Activated CD4-positive, alpha-beta T cell treated with anti-CD3 and anti-CD28 coated beads, Interleukin-2, amount 10 ng/mL, durations not matched to agents 7 days and 5 days (primary cell): ENCODE measurements at places on chromosomes 13 and 19. TPM values are rescaled to one million over a fixed set of nuclear protein-coding genes. Genes with fewer than 3 reads are reported as not detected.
A peak's percentile ranks its signal among the peaks of the same experiment; 100 is the strongest.

DNA sequence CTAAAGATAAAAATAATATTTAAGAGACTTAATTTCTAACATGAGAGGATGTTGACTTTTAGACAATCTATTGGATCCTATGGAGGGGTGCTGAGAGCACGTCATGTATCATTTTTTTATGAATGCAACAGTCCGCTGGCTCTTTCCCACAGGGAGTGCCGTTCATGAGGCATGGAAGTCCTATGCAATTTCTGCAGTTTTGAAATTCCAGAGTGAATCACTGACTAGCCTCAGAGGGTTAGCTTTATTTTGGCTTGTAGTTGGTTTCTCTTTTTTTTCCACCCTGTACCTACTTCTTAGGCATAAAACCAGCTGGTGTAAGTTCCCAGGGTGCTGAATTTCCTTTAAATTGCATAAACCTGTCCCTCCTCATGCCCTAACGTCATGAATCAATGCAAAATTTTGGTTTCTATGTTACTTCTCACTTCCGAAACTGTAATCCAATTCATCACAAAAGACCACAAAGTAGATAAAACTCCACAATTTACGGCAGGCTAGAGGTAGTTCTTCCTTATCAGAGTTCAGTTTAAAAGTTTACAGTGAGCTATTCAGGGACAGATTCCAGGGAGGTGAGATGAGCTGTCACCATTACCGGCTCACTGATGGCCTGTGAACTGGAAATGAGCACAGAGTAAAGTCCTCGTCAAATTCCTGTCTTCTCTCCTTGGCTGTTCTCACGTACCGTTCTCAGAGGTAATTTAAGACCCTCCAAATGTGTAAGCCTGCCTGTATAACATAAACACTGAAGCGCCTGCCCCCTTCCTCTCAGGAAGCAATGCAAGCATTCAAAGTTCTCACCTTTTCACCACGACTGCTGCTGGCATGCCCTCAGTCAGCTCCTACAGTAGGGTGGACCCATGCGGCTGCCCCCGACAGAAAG lies 216.6 kb upstream of the SLC10A2 start:
- H3K4me1 ChIP-seq: no peaks in the 10 kb centered on the region
- peaks cover 4% of the 10 kb centered on the region for H3K27me3 ChIP-seq
- no peak overlapping the region for H3K4me3 ChIP-seq
- no peaks in the 10 kb centered on the region for H3K36me3 ChIP-seq
- H3K27ac ChIP-seq: no peak overlapping the region
- no peak for DNase-seq

Gene FFAR2
- not detected for total RNA-seq

GRCh38 chr13:42539670-42540069 lies 34.3 kb upstream of the TNFSF11 start:
- no peak overlapping the region for H3K4me3 ChIP-seq
- no peaks in the 10 kb centered on the region for H3K27me3 ChIP-seq
- no peaks in the 10 kb centered on the region for H3K36me3 ChIP-seq
- no peaks in the 10 kb centered on the region for H3K4me1 ChIP-seq
- no peak overlapping the region for H3K27ac ChIP-seq
- no peak for DNase-seq

GRCh38 chr13:87671753-87672605 lies 808 bp downstream of the SLITRK5 start:
- no peaks in the 10 kb centered on the region for H3K36me3 ChIP-seq
- peak overlapping the region; percentile 55 for H3K4me3 ChIP-seq
- no peak overlapping the region for H3K27ac ChIP-seq
- no peak for DNase-seq

- H3K4me1 ChIP-seq: no peaks in the 10 kb centered on the region
- H3K27me3 ChIP-seq: no peaks in the 10 kb centered on the region
- H3K36me3 ChIP-seq: no peaks in the 10 kb centered on the region
Measured at GRCh38 chr13:107459430-107459829, 755.9 kb downstream of the LIG4 start.

- no peaks in the 10 kb centered on the region for H3K27me3 ChIP-seq
- no peak overlapping the region for H3K4me3 ChIP-seq
- peaks cover 49% of the 10 kb centered on the region for H3K36me3 ChIP-seq
Measured at GRCh38 chr19:55390461-55390880, 4.7 kb downstream of the RPL28 start.

DNA sequence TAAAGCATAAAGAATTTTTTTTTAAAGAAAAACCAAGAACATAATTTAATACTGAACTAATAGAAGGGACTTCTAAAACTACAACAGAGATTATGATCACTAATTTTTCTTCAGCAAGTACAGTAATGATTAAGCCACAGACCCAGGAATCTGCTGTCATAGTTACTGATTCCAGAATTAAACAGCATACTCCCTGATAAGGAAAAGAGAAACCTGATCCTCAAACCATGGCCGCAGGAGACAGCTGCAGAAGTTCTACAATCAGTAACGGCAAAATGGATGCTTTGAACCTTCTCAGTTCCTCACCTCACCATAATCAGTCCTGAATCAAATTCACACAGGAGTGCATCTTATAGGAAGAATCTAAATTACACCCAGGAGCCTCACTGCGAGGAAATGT lies 939.0 kb upstream of the SLITRK1 start:
- H3K4me1 ChIP-seq: no peaks in the 10 kb centered on the region
- no peak overlapping the region for H3K4me3 ChIP-seq
- DNase-seq: no peak
- H3K36me3 ChIP-seq: no peaks in the 10 kb centered on the region

DNA sequence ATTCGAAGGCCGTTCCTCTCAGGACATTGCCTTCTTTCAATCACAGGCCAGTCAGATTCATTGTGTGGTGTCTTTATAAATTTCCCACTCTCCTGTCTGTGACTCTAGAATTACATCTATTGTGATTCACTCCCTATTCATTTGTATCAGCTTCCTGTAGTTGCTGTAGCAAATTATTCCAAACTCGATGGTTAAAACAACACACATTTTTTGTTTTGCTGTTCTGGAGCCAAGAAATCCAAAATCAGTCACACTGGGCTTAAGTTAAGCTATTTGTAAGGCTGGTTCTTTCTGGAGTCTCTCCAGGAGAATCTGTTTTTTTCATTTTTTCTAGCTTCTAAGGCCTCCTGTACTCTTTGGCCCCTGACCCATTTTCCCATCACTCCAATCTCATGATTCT lies 1487.0 kb upstream of the SLC10A2 start:
- no peak overlapping the region for H3K27ac ChIP-seq
- no peaks in the 10 kb centered on the region for H3K4me1 ChIP-seq
- H3K4me3 ChIP-seq: no peak overlapping the region
- no peak for DNase-seq

Gene URAD
- total RNA-seq: not detected

DNA sequence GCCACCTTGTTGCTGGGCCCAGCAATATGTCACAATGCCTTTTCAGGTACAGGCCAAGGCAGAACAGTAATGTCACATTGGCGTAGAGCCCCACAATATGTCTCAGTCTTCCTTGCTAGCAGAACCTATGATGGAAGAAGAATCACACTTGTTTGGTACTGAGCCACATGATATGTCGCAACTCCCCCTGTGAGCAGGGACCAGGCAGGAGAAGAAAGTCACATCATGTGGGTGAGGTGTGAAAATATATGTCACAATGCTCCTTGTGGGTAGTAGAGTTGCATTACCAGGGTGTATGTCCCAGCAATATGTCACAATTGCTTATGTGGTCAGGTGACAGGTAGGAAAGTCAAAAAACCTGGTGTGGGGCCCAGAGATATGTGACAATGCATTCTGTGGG lies 7.1 kb upstream of the ZNF91 start:
- no peak overlapping the region for H3K27ac ChIP-seq
- H3K36me3 ChIP-seq: peaks cover 6% of the 10 kb centered on the region
- H3K4me3 ChIP-seq: no peak overlapping the region
- H3K4me1 ChIP-seq: no peaks in the 10 kb centered on the region
- DNase-seq: no peak
